ENCODE measurements at places on chromosomes 6 and 20.

DNA sequence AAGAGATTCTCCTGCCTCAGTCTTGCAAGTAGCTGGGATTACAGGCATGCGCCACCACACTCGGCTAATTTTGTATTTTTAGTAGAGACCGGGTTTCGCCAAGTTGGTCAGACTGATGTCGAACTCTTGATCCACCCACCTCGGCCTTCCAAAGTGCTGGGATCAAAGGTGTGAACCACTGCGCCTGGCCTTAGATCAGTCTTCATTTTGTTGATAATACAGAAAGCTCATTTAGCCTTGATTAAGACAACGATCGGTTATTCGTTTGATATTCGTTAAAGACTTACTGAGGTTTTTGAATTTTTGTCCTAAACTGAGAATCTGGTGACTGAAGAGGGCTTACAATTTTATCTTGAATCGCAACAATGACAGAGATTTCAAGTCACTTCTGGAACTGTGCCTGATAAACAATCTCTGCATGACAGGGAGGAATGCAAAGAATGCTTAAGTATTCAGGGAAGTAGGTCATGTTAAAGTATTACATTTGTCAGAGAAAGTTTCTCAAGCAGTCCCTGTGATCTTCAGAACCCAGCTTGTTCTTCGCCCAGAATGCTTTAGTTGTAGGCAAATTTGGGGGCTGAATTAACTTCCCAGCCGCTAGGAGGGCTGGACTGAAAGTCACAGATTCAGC lies 14.8 kb downstream of the AKAP12 start:
- no peaks in the 10 kb centered on the region for H3K36me3 ChIP-seq
- no peak overlapping the region for H3K27ac ChIP-seq
- no peak for DNase-seq

- H3K4me3 ChIP-seq, result no peak overlapping the region
- H3K36me3 ChIP-seq, result no peaks in the 10 kb centered on the region
- no peak for DNase-seq
- H3K4me1 ChIP-seq, result no peaks in the 10 kb centered on the region
- no peak overlapping the region for H3K27ac ChIP-seq
- no peaks in the 10 kb centered on the region for H3K27me3 ChIP-seq
Measured at GRCh38 chr6:157795841-157796240, 27.2 kb upstream of the SNX9 start.

DNA sequence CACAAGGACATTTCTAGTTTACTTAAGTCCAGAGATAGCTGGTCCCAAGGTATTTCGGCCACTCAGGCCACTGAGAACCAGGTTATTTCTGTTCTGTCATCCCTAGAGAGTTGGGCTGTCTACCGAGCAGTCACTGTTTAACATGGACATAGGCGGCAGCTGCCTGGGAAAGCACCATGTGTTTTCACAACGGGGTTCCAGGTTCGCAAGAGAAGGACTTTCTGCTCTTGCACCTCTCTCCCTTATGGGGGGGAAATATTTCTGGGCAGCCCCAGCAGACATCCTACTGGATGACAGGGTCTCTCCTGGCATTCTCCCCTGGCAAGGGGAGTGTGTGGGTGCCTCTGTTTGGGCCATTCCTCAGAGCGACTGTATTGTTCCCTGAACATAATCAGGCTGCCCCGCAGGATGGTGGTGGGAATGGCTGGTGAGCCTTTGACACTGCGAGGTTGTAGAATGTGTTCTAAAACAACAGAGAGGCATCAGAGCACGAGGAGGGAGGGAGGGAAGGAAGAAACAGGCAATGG lies 64.4 kb upstream of the DUSP22 start:
- H3K4me1 ChIP-seq, result peaks cover 15% of the 10 kb centered on the region
- no peak for DNase-seq
- peaks cover 15% of the 10 kb centered on the region for H3K27me3 ChIP-seq
- H3K4me3 ChIP-seq, result no peak overlapping the region

GRCh38 chr20:36549628-36549941 lies 8.3 kb downstream of the MYL9 start:
- DNase-seq, result no peak
- peaks cover 31% of the 10 kb centered on the region for H3K36me3 ChIP-seq

- no peaks in the 10 kb centered on the region for H3K36me3 ChIP-seq
- DNase-seq, result no peak
Measured at GRCh38 chr6:2179241-2179640, 66.2 kb downstream of the GMDS start.

- DNase-seq, result peak; percentile 52
- no peak overlapping the region for H3K4me3 ChIP-seq
- no peaks in the 10 kb centered on the region for H3K4me1 ChIP-seq
- no peak overlapping the region for H3K27ac ChIP-seq
- no peaks in the 10 kb centered on the region for H3K27me3 ChIP-seq
Measured at GRCh38 chr6:157974341-157974894, 7.2 kb upstream of the SYNJ2 start.

GRCh38 chr20:32397567-32398084 lies 39.5 kb downstream of the ASXL1 start:
- no peaks in the 10 kb centered on the region for H3K27me3 ChIP-seq
- H3K27ac ChIP-seq, result no peak overlapping the region
- H3K4me3 ChIP-seq, result no peak overlapping the region
- DNase-seq, result no peak

- no peak overlapping the region for H3K27ac ChIP-seq
- H3K4me3 ChIP-seq, result no peak overlapping the region
- no peak for DNase-seq
- no peaks in the 10 kb centered on the region for H3K27me3 ChIP-seq
- no peaks in the 10 kb centered on the region for H3K36me3 ChIP-seq
Measured at GRCh38 chr6:50970908-50971307, 152.2 kb downstream of the TFAP2B start.

DNA sequence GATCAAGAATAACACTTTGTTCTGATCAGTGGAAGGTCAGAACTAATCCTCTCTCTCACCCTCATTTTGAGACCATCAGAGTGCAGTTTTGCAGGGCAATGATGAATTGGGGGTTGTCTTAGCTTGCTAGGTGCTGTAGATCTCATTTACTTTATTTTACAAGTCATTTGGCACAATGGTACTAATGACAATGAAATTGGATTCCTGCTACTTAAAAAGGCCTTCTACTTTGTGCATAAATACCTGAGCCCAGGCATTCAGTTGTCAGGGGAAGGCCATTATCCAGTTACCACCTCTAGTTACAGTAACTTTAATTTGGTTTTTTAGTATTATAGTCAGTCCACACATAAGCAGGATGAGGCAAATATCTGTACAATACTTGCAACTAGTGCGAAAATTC lies 240.0 kb downstream of the HDGFL1 start:
- no peak overlapping the region for H3K27ac ChIP-seq
- no peak for DNase-seq
- no peaks in the 10 kb centered on the region for H3K4me1 ChIP-seq
- H3K36me3 ChIP-seq, result no peaks in the 10 kb centered on the region

- H3K27me3 ChIP-seq, result no peaks in the 10 kb centered on the region
- no peak overlapping the region for H3K27ac ChIP-seq
- no peak for DNase-seq
- no peaks in the 10 kb centered on the region for H3K36me3 ChIP-seq
Measured at GRCh38 chr6:47419621-47420020, 58.0 kb upstream of the CD2AP start.

- H3K4me1 ChIP-seq, result peaks cover 70% of the 10 kb centered on the region
- peak overlapping the region; percentile 86 for H3K27ac ChIP-seq
- no peaks in the 10 kb centered on the region for H3K36me3 ChIP-seq
- no peak overlapping the region for H3K4me3 ChIP-seq
- DNase-seq, result no peak
Measured at GRCh38 chr20:35306931-35307517, 14.8 kb upstream of the FAM83C start.

DNA sequence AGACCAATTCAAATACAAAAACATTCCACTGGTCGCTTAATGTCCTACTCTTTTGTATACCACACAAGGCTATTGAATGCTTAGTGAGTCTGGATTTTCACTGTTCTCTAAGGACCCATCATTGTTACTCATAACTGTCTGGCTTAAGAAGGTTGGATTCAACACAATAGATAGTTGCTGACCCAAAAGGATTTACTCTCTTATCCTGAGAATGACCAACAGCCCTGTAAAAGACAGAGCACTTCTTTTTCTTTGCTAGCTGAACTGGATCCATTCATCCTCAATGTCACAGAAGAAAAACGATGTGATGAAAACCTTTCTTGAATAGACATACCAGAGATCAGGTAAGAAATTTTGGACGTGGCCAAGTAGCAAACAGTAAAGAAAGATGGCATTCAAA lies 645.6 kb downstream of the KHDRBS2 start:
- no peaks in the 10 kb centered on the region for H3K27me3 ChIP-seq
- no peak overlapping the region for H3K4me3 ChIP-seq
- H3K27ac ChIP-seq, result no peak overlapping the region
- H3K4me1 ChIP-seq, result no peaks in the 10 kb centered on the region
- H3K36me3 ChIP-seq, result no peaks in the 10 kb centered on the region

GRCh38 chr6:127481628-127482027 lies 22.4 kb upstream of the KIAA0408 start:
- H3K36me3 ChIP-seq, result no peaks in the 10 kb centered on the region
- DNase-seq, result no peak
- no peaks in the 10 kb centered on the region for H3K4me1 ChIP-seq

DNA sequence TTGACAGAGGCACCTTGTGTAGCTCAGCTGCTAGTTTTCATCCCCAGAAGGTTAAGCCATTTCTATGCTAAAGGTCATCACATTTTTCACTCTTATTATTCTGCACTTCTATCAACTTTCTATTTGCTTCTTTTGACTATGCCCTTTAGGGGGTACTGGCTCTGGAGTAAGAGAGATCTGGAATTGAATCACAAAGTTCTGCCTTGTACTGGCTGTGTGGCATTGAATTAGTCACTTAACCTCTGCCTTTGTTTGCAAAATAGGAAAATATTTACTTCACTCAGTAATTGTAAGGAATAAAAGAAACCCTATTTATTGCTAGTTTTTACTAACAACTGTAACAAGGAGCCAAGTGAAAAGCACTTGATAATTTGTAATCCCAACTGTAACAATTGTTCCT lies 56.8 kb upstream of the MTRF1L start:
- DNase-seq, result no peak
- H3K4me1 ChIP-seq, result no peaks in the 10 kb centered on the region
- no peak overlapping the region for H3K27ac ChIP-seq
- H3K36me3 ChIP-seq, result no peaks in the 10 kb centered on the region

GRCh38 chr6:126083875-126084274 lies 97.5 kb downstream of the TRMT11 start:
- H3K4me1 ChIP-seq, result no peaks in the 10 kb centered on the region
- H3K4me3 ChIP-seq, result no peak overlapping the region
- no peaks in the 10 kb centered on the region for H3K27me3 ChIP-seq
- no peaks in the 10 kb centered on the region for H3K36me3 ChIP-seq
- DNase-seq, result no peak

- no peak for DNase-seq
- no peaks in the 10 kb centered on the region for H3K27me3 ChIP-seq
- no peak overlapping the region for H3K4me3 ChIP-seq
- H3K27ac ChIP-seq, result no peak overlapping the region
Measured at GRCh38 chr20:38907918-38908677, 18.1 kb upstream of the FAM83D start.

- no peak overlapping the region for H3K27ac ChIP-seq
- no peaks in the 10 kb centered on the region for H3K36me3 ChIP-seq
- no peaks in the 10 kb centered on the region for H3K27me3 ChIP-seq
- H3K4me3 ChIP-seq, result no peak overlapping the region
- no peak for DNase-seq
- no peaks in the 10 kb centered on the region for H3K4me1 ChIP-seq
Measured at GRCh38 chr20:52425253-52425652, 233.7 kb upstream of the ZFP64 start.

DNA sequence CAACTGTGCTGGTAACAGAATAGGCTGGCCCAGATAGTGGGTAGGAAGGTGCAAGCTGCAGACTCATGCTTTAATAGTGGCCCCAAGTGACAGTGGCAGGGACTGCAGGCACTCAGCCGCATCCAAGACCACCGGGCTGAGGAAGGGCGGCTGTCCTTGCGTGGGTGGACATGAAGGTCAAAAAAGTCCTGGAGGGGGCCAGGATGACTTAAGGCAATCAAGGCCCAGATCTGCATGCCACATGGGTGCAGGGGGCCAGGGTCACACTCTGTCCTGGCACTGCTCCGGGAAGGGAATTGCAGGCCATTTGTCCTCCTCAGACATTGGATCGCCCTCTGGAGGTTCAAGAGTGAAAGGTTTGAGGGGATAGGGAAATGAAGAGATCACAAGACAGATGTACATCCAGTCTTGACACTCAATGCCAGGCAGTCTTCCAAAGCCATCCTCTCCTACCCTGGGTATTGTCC lies 10.4 kb upstream of the VNN2 start:
- no peak for DNase-seq
- peaks cover 17% of the 10 kb centered on the region for H3K36me3 ChIP-seq
- no peak overlapping the region for H3K27ac ChIP-seq
- H3K4me1 ChIP-seq, result no peaks in the 10 kb centered on the region
- H3K4me3 ChIP-seq, result no peak overlapping the region
- H3K27me3 ChIP-seq, result no peaks in the 10 kb centered on the region

DNA sequence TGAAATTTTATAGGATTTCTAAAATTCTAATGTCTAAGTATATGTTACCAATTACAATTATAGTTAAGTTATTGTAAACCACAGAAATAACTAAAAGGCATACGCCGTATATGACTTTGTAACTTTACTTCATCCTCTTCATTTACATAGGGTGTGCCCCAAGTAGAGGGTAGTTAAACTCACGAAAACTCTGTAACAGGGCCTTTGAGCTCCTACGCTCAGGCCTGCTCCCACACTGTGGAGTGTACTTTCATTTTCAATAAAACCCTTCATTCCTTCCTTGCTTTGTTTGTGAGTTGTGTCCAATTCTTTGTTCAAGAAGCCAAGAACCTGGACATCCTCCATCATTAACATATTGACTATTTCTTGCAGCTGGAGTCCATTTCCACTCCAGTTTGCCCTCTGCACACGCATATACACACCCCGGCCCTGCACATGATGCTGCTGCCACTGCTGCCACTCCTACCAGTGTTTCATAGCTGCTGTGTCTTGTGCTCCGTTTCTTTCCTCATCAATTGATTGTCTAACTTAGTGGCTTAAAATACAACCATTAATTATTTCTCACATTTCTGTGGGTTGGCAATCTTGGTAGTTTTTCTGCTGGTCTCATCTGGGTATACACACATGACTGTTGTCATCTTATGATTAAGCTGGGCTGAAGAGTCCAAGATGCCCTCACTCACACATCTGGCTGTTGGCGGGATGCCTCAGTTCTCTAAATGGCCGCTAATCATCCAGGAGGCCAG lies 33.0 kb upstream of the SCP2D1 start:
- H3K27ac ChIP-seq, result no peak overlapping the region
- H3K36me3 ChIP-seq, result no peaks in the 10 kb centered on the region
- no peaks in the 10 kb centered on the region for H3K4me1 ChIP-seq
- no peaks in the 10 kb centered on the region for H3K27me3 ChIP-seq
- no peak for DNase-seq

DNA sequence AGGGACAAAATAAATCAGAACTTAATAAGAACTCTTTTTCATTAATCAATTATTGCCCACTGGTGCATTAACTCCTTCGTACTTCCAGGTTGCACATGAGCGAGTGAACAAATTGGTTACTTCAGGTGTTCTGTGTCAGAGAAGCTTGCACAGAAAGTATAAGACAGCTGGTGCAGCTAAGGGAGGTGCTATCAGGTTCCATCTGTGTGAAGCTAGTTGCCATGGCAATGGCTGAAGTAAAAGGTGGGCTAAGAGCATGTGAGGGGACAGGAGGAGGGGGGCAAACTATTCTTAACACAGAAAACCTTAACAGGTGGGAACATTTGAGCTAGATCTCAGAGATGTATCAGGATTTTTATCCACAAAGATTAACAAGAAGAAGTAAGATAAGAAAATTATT lies 81.6 kb downstream of the MANEA start:
- no peaks in the 10 kb centered on the region for H3K36me3 ChIP-seq
- no peak overlapping the region for H3K27ac ChIP-seq
- no peaks in the 10 kb centered on the region for H3K27me3 ChIP-seq
- no peak overlapping the region for H3K4me3 ChIP-seq

GRCh38 chr6:92460133-92460532 lies 959.2 kb downstream of the EPHA7 start:
- no peaks in the 10 kb centered on the region for H3K4me1 ChIP-seq
- no peaks in the 10 kb centered on the region for H3K27me3 ChIP-seq
- no peaks in the 10 kb centered on the region for H3K36me3 ChIP-seq
- DNase-seq, result no peak

Data from suprapubic skin (tissue), 4 donors.